Stimulated activated CD8-positive, alpha-beta memory T cell treated with anti-CD3 and anti-CD28 coated beads, Interleukin-4, amount 100 ng/mL, for 1 hour (primary cell): ENCODE measurements at places on chromosomes 6 and 20.

DNA sequence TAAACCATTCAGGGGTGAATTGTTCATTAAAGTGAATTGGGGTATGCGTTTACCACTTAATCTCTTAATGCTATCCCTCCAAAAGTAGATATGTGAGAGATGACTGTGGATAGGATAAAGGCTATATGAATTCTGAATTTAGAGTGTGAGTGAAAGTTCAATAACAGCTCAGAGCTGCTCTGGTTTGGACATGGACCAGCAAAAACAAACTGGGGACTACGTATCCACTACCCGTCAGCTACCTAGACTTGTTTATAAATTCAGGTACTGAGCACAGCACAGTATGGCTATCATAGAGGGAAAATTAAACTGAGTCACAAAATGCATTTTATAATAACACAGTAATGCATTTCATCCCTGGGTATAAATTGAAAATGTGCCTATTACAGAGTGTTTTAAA is 44.4 kb downstream of the HDDC2 start:
- no peak for DNase-seq

DNA sequence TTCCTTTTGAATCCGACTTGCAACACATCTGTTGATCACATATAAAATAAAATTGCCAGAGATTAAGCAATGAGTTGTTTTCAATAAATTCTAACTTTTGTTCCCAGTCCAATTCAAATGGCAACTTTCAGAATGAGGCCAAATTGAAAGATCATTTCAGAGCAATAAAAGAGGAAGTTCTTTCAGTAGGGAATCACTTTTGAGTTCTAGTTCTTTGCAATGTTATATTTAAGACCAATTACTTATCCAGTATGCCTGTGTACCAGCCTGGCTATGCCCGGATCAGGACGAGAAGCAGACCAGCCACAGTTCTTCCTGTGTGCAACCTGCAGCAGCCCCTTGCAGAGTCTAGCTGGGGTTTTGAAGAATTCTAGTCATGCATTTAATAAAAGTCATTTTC is 232.5 kb downstream of the BTBD9 start:
- DNase-seq, result no peak

DNA sequence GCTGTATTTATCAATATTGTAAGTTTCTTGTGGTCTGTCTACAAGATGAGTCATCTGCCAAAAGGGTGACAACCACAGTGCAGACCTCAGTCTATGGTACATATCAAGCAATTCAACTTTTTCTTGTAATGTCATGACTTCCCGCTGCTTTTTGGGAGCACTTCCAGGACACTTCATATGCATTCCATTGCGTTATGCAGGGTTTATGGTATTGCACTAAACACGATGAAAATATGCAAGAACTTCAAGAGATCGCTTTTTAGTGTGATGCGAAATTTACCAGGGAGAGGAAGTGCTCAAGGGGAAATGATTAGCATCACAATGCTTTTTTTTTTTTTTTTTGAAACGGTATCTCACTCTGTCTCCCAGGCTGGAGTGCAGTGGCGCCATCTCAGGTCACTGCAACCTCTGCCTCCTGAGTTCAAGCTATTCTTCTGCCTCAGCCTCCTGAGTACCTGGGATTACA is 166.5 kb downstream of the TFAP2A start:
- DNase-seq, result no peak

GRCh38 chr6:41170547-41171160 is 7.7 kb upstream of the TREM2 start:
- no peak for DNase-seq

DNA sequence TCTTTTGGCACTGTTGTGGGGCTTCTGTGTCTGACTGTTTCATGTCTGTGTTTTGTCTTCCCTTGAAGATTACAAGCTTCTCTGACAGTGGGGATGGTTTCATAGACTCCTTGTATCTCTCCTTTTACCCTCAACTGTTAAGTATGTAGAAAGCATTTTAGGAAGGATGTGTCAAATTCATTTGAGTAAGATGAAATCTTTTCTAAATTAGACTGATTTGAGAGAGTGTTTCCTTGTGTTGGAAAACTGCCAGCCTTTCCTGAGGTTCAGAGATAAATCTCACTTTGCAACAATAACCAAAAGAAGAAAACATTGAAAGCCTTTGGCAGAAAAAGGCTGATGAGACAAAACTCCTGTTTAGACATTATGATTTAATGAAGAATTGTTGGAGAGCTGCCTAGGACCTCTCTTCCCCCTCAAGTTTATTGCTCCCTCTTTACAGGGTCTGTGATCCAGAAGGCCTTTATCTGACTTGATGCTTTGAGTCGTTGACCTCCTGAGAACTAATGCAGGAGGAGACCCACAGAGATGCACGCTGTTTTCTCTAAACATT is 68.3 kb downstream of the ANKS1A start:
- no peak for DNase-seq

GRCh38 chr6:40343877-40344565 is 243.1 kb downstream of the LRFN2 start:
- no peak for DNase-seq

DNA sequence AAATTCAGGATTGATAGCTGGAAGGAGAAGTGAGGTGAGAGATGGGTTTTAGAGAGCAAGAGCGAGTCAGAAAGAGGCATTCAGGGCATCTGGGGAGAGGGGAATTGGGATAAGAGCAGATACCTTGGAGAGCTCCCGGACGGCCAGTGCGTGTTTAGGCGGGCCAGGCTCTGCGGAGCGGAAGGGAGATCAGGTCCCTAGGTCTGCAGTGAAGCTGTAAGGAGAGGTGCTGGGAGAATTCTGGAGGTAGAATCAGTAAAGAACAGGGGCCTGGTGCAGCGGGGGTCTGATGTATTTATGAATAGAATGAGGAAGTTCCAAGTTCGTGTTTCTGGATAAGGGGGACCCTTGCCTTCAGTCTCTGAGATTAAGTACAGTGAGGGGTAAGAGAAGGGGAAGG is 47.4 kb upstream of the FAM83D start:
- DNase-seq, result no peak

DNA sequence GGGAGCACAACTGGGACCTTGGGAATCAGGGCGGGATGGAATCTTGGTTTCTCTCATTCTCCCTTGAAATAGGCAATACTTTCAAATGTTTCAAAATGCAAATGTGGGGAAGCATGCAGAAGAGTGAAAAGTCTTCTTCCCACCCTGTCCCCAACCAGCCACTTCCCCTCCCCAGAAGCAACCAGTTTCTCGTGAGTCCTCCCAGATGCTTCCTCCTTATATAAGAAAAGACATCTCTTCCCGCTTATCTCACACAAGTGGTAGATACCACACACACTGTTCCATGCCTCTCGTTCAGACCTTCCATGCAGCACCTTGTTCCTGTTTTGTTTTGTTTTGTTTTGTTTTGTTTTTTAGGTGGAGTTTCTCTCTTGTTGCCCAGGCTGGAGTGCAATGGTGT is 25.1 kb downstream of the HCK start:
- DNase-seq, result no peak

GRCh38 chr6:620950-621349 is 36.0 kb downstream of the HUS1B start:
- DNase-seq, result no peak

DNA sequence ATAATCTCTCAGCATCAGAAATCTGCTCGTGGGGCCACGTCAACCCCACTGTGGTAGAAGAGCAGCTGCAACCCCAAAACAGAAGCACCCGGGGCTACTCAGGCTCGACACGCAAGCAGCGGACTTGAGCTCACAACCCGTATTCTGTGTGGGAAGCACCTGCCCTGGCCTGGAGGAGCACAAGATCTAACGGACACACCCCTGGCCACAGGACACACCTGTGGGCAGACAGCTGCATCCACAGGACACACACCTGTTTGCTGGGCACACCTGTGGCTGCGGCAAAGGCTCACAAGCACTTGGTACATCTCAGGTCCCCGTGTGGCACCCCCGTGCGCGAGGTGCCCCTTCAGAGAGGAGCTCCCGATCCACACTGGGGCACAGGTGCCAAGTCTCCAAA is 36.5 kb downstream of the ZBTB46 start:
- no peak for DNase-seq

DNA sequence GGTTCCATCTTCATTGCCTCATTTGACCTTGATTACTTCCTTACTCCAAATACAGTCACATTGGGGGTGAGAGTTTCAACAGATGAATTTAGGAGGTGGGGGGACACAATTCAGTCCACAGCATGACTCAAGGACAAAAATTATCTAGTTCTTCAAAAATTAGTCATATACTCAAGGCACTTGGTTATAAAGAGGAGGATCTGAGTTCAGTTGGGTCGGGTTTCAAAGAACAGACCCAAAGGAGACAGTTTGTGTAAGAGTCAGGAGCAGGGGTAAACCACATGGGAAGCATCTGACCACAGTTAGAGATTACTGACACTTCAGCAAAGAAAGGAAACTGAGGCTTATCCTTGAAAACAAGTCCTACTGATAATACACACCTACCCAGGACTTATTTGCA is 138.0 kb downstream of the TBC1D7 start:
- no peak for DNase-seq

DNA sequence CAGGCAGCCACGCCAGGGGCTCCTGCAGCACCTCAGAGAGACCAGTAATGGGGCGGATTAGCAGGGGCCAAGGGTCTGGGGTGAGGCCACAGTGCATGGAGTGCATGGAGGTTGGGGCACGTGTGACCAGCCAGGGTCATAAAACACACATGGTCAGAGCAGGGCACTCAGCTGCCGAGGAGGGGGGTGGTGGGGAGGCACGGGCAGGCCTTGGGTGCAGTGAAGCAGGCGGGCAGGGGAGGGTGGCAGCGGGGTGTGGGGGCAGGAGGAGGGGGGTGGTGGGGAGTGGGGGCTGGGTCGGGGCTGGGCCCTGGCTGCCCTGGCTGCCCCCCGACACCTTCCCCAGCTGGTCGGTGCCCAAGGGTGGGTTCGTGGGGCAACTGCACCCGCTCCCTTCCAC is 23.7 kb upstream of the NTSR1 start:
- DNase-seq, result no peak

- DNase-seq, result no peak
Observed at GRCh38 chr6:18680842-18681241, 293.7 kb downstream of the RNF144B start.

- peak; percentile 47 for DNase-seq
Observed at GRCh38 chr6:160455541-160456213, 107.5 kb downstream of the SLC22A3 start.

DNA sequence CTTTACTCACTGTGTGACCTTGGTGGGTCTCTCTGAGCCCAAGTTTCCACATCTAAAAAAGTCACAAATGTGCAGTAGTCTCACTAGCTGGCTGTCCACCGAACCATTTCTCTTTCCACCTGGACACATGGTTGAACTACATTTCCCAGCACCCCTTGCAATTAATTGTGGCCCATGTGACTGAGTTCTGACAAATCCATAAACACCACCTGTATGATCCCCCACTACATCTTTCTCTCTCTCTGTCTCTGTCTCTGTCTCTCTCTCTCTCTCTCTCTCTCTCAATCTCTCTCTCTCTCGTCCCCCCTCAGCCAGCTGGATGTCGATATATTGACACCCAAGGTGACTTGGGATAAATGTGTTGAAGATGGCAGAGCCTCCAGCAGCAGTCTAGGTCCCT is 42.8 kb downstream of the SNHG17 start:
- no peak for DNase-seq
